Activated naive CD4-positive, alpha-beta T cell treated with Interleukin-2 at 50 U/mL for 16 hours (primary cell): ENCODE measurements at places on chromosomes 5 and 9.
A peak's percentile ranks its signal among the peaks of the same experiment; 100 is the strongest.

DNA sequence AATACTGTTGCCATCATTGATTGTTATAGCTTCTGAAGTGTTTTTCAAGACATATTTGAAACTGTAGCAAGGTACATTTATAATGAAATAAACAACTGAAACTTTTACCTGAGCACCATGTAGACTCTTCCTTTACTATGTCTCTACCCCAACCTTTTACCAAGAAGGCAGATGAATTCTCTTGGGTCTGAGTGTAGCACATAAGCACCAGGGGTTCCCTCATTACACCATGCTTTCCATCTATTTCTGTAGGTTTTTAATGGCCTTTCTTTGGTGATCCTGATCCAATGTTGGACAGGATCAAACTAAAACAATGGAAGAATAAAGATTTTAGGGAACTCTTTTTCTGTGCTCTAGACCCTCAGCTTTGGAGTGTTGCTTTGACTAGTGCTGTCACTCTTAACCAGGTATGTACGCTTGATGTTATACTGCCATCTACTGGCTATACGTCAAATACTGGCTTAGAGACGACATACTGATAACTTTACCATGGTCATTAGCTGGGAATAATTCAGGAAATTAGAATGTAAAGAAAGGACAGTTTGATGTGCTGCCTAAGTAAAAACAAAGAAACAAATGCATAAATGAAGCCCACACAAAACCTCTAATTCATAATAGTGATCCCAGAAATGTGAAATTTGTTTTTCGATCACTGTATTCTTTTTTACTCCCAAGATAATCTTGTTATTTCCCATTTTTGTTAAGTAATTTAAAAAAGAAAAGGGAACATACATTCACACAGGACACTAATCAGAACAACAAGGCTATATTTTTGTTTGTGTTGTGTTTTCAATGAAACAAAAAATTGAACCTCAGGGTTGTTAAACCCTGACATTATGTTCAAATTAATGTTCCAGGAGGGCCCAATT is 30.7 kb downstream of the IFNW1 start:
- DNase-seq = no peak

DNA sequence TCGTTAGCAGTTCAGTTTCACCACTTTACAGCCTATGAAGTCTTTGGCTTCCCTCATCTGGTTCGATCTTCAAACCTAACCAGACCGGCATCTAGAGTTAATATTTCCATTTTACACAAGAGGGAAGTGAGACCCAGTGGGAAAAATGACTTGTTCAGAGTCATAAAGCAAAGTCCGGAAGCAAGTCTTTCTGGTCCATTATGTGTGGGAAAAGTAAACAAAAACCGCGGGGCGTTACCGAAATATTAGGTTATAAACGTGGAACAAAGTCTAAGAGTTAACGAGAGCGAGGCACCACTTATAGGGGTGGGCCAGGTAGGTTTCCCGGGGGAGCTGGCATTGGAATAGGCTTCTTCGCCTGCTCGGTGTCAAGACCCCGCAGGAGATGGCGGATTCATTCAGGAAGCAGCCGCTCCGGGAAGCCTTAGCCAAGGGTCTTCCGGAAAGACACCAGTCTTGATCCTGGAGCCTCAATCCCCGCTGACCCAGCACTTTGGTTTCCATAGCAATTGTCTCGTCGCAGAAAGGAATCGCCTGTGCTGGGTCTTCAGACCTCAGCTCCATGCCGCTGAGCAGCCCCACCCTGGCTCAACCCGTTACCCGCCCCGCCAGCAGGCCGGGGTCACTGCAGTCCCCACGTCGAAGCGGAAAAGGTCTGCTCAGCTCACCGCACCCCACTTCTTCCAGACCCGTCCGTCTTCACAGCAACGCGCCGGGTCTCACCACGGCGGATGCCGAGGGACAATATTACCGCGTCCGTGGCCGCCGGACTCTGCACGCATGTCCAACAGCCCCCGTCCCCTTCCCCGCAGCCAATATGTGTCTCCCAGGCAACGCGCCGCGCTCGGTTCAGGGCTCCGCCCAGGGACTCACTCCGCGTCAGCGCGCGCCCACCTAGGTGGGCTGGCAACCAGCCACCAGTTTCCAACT is at the start of gene C5orf52:
Gene C5orf52, plus strand, starts transcription at position 872 of the 930 bp plus-strand sequence. CDS start 82 bp downstream, outside the sequence.
- peak; percentile 42 for DNase-seq

- DNase-seq = no peak
These were observed 2.2 kb downstream of the FAM219A start for GRCh38 chr9:34456151-34456550.

- no peak for DNase-seq
These were observed 51.0 kb downstream of the FKTN start for GRCh38 chr9:105608721-105609598.

DNA sequence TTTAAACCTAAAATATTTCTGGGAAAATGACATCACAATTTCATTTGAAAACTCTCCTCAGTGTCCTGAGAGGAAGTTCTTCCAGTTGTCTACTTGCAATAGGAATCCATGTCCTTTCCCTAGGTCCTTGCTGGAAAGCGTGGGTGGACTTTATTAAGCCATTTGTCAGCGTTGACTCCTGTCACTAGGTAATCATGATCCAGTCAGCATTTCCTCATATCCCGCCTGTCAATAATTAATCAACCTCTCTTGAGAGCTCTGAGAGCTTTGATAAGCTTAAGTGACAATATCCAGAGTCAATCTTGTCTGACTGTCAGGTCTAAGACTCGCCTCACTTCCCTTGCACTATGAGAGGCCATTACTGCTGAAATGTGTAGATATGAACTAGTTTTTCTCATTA is 107.2 kb upstream of the SLIT3 start:
- no peak for DNase-seq

DNA sequence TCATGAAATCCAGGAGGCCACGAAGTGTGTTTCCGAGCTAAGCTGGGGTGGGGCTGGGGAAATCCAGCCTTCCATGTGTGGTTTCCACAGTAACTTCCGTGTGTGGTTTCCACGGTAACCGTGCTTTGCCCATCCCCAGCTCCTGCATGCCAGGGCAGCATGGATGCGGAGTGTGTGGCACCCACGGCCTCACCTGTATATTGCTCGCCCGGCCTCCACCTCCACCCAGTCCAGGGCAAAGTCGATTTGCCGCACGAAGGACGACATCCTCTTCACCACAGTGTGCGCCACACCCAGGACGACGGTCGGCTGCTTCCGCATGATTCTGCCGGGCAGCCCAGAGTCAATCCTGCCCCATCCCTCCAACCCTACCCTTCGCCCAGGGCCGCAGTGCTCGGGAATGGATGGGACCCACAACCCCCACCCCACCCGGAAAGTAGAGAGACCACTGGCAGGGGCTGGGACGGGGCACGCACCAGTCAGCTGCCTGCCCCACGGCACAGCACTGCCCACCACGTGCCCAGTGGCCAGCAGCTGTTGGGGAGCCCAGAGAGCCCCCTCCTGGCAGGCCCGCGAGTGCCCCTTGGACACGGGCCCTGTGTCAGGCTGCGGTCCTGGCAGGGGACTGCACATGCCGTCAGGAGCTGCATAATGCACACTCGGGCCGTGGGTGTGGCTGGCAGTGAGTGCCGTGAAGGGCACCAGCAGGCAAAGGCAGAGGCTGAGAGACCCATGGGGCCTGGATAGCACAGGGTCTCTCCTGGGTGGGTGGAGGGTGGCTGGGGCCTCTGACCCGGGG is 39.0 kb upstream of the NSMF start:
- no peak for DNase-seq

DNA sequence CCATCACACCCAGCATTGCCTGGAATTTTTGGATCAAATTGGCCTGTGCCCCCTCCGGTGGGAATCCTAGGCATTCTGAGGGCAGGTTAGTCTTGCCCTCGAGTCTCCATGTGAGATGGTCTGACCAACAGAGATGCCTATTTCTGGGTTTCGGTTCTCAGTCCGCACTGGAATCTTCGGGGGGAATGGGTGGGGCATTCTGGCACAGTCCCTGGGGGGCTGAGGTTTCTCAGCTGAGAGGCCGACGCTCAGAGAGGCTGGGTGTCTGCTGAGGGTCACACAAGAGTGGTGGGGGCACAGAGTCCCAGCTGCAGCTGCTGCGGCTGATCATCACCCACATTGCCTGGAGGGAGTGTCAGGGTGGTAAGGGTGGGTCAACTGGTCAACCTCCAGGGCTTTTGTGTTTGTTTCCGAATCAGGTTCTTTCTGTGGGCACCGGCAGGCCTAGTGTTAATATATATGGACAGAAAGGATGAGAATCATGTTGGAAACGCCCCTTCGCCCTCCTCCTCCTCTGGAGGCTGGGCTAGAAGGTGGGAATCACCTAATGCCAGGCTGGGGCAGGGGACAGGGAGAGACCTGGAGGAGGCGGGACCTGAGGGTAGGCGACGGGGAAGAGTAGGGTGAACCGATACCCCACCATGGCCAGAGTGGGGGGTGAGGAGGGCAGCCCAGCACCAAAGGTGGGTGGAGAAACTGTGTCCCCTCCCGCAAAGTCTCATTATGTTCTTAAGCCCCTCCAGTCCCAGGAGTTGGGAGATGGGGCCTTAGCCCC is 149.5 kb upstream of the PHYKPL start:
- no peak for DNase-seq
